ENCODE measurements at places on chromosomes 12 and 14. TPM values are rescaled to one million over a fixed set of nuclear protein-coding genes. Genes with fewer than 3 reads are reported as not detected.
A peak's percentile ranks its signal among the peaks of the same experiment; 100 is the strongest.

Gene EMP1
- 577 TPM for total RNA-seq

Gene IGFBP6
- 11.6 TPM for total RNA-seq

- peak; percentile 60 for DNase-seq
Measured at GRCh38 chr14:64928239-64929013, 14.1 kb downstream of the GPX2 start.

DNA sequence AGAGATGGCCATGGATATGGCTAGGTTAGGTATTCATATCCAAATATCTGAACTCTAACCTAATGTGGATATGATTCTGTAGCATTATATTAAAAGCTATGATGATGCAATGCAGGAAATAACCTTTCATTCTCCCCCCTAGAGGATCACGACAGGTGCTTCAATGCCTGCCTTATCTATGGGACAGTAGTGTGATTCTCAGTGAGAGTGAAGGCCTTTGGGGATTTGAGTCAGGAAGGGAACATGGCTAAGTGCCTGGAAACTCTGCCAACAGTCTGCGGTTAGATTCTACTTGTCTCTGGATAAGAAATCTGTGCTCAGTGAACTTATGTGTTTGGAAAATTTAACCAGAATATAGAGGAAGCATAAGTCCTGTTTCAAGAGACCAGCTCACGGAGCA, 81.8 kb downstream of the SLC38A1 start:
- no peak for DNase-seq

DNA sequence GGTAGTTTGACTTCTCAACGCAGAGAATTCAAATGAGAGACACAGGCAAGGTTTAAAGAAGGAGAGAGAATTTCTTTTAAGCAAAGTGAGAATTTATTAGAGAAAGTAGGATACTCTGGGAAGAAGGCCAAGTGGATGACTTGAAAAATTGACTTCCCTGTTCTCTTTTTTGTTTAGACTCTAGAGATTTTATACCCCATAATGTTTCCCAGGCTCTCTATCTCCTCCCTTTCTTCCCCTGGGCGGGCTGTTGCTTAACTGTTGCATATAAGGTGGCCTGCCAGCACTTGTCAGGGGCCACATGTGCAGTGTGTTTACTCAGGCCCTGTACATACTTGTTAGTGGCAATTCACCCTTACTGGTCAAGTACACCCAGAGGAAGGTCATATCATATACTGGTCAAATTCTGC, 403.7 kb downstream of the SLC6A15 start:
- DNase-seq = no peak

DNA sequence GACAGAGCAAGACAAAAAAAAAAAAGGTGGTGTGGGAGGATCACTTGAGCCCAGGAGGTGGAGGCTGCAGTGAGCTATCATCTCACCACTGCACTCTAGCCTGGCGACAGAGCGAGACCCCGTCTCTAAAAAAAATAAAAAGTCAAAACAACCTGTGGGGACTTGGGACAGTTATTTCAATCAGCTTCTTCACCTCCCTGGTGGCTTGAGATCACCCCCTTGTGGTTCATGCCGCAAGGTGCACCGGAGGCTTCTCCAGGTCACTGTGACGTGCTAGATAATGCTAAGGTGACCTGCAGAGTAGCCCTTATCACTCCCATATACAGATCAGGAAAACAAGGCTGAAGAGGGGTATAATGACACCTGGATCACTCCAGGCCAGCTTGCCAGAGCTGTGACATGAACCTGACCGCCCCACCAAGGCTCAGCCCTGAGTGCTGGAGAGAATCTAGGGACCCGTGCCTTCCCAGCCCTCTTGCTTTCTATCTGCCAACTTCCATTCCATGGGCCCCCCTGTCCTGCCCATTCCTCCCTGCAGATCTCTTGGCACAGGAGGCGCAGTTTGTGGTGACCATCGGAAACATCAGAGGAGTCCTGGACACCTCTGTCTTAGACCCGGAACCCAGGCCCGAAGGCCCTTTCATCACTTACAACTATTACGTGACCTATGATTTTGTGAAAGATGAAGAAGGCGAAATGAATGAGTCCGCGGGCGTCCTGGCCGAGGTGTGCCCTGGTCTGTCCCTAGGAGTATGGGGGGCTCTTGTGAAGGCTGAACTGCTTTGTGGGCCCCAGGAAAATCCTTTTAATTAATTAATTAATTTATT, 8.1 kb downstream of the LRRC43 start:
- peak; percentile 75 for DNase-seq

GRCh38 chr12:81759190-81760051, at the start of gene PPFIA2:
Gene PPFIA2 (minus strand): TSS chr12:81759350.
- DNase-seq = no peak

DNA sequence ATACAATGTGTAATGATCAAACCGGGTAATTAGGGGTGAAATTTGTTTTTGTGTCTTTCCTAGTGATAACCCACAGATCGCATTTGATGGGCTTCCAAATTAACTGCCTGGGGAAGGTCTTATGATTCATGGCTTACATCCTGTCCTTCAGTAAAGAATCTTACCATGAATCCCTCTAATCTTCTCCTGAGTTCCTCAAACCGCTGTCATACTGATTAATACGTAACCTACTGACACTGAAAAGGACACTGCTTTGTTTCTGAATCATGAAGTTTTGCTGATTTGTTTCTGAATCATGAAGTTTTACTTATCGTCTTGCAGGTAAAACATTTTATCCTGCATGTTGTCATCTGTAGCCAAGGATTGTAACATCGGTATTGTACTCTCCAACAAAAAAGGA, 52.0 kb upstream of the CRY1 start:
- no peak for DNase-seq

All from endothelial cell of umbilical vein (primary cell).